ENCODE measurements at places on chromosomes 13 and 19.
A peak's percentile ranks its signal among the peaks of the same experiment; 100 is the strongest.

DNA sequence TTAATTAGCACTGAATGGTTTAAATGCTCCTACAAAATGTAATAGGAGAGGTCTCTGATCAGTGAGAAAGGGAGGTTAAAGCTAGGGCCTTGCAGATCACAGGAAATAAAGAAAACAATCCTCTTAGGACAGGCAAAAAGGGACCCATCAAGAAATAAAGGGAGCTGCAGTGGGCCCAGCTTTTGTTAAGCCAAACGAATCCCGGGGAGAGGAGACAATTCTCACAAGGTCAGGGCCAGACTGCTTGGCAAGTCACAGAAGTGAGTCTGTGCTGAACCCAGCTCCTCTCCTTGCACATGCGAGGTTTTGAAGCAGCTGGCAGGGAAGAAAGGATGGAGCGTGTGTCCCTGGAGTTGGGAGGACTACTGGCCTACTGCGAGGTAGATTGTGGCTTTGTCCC lies 285.8 kb downstream of the COG6 start:
- no peak for DNase-seq

GRCh38 chr13:48006396-48006795 lies 5.3 kb upstream of the SUCLA2 start:
- no peak for DNase-seq

- no peak for DNase-seq
Measured at GRCh38 chr13:108086678-108087077, 128.7 kb downstream of the LIG4 start.

GRCh38 chr13:58666331-58666730 lies 1034.8 kb downstream of the PCDH17 start:
- no peak for DNase-seq

DNA sequence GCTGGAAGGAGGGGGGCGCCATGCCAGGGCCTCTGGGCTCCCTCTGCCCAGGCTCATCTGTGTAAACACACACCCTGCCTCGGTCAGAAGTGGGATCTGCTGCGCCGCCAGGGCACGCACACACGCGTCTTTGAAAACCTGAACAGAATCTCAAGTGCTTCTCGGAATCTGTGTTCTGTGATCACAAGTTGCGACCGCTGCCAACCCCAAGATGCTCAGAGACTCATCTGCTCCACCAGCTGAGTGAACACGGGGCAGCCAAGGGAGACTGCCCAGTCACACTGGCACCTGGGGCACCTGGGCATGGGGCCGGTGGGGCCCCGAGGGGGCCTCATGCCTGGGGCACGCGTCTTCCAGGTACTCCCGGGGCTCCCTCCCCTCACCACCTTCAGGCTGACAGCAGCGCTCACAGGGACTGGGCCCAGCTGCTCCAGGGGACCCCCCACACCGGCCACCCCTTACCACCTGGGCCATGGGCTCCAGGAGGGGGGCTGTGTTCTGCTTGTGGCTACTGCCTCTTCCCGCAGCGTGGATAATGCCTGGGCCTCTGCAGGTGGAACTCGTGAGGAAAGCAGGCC lies 59.0 kb downstream of the KLF2 start:
- no peak for DNase-seq

DNA sequence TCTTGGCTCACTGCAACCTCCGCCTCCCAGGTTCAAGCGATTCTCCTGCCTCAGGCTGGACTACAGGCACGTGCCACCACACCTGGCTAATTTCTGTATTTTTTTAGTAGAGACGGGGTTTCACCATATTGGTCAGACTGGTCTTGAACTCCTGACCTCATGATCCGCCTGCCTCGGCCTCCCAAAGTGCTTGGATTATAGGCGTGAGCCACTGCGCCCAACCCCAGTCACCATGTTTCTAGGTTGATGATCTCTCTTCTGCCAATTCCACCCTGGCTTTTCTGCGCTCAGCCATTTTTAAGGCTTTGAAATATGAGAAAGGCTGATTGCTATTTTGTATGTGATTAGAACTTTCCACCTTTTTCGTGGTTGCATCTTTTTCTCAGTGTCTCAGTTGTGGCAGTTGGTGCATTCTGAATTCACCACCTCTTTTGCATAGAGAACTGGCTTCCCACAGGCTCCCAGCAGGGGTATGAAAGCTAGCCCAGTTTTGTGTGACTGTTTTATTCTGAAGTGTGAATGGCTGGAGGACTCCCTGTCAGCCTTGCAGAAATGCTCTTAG lies 15.5 kb downstream of the CEACAM1 start:
- no peak for DNase-seq

DNA sequence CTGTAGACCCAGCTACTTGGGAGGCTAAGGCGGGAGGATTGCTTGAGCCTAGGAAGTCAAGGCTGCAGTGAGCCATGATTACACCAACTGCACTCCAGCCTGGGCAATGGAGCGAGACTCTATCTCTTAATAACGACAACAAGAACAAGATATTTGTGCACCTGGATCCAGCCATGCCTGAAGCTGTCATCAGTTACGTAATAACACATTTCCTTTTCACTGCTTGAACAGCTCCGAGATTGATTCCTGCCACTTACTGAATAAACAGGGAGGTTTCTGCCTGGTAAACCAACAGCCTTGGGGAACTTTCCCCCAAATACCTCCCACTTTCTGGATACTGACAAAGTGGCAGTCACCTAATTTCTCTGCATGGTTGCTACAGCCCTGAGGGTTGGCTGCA lies 5.4 kb downstream of the KANK2 start:
- DNase-seq = no peak

DNA sequence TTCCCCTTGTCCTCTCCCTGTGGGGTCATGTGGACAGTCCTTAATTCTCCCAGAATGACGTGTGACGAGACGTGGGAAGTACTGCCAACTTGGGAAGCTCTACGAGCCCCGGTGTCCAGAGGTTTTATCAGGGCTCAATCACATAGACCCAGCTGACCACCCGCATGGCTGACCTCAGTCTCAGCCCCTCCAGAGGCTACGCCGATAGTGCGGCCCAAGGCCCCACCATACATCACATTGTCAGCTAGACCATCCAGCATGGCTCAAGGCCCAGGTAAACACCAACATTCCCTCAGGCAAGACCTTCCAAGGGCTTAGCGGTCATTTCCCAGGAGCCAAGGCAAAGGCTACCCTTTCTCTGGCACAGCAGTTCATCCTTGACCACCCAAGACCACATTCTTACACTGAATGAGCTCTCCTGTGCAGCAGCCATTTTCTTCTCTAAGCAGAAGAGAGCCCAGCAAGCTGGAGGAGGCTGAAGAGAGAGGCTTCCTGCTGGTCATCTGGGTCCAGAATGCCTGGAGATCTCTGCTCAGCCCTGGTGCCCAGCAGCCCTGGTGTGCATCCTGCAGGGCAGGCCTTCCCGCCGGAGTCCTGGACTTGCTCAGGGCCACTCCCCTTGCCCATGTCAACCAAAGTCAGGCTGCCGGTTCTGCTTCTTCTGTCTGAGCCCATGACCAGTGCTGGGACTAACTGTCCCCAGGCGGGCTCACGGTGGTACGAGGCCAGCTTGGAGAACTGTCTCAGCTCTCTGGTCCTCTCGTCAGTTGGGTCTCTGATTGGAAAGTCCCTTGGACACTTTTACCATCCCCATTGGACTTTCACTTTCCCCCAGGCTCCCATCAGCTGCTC lies 7.9 kb upstream of the F10 start:
- DNase-seq = no peak

- no peak for DNase-seq
Measured at GRCh38 chr13:50577806-50578205, 265.7 kb downstream of the DLEU7 start.

DNA sequence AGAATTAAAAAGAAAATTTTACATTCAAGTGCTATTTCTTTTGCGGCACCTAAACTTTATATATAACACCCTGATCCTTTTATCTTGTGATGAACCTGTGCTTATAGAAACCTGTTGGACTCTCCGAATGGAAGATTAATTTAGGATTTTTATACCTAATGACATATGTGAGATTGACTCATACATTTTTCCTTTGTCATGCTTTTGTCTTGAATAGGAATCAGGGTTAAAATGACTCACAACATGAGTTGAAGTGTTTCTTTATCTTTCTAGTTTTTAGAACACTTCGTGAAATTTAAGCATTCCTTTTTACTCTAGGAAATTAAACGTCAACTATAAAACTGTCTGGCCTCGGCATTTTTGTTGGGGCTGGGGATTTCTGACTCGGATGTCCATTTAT lies 378.9 kb downstream of the PCDH20 start:
- no peak for DNase-seq

DNA sequence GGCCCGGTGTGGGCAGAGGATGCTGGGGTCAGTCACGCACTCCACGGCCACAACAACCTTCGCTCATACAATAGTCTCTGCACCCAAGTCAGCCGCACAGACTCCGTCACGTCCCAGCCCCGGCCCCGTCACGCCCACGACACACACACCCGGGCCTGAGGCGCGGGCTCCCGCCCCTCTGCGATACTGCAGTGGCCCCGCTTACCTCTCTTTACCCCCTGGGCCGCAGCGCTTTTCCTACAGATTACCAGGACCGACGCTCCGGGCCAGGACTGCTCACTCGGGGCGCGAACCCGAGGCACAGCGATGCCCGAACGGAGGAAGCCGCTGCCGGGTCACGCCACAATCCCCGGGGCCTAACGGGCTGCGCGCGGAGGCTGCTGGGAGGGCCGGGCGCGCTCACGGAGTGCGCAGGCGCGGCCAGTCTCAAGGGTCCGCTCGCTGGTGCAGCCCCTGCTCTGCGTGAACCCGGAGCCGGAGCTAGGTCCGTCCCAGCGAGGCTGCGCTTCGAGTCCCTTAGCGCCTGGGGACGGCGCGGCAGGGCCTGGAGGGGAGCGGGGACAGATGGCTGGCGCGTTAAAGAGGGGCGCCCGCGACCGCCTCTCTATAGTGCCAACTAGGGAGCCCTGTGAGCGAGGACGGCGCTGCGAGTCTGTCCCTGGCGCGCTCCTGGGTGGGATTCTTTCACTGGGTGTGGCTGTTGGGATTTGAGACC lies at the start of gene ZFP82:
Gene ZFP82, minus strand, starts transcription at position 358 of the 715 bp plus-strand sequence. CDS start 8,855 bp downstream, outside the sequence.
- peak; percentile 88 for DNase-seq

GRCh38 chr13:70571221-70571620 lies 463.0 kb upstream of the KLHL1 start:
- no peak for DNase-seq

- DNase-seq = no peak
Measured at GRCh38 chr19:18155095-18156087, 2.4 kb downstream of the PIK3R2 start.

- peak; percentile 29 for DNase-seq
Measured at GRCh38 chr13:106753251-106753650, 185.3 kb upstream of the ARGLU1 start.

GRCh38 chr19:1315470-1316166 lies 29.9 kb downstream of the EFNA2 start:
- peak; percentile 61 for DNase-seq

DNA sequence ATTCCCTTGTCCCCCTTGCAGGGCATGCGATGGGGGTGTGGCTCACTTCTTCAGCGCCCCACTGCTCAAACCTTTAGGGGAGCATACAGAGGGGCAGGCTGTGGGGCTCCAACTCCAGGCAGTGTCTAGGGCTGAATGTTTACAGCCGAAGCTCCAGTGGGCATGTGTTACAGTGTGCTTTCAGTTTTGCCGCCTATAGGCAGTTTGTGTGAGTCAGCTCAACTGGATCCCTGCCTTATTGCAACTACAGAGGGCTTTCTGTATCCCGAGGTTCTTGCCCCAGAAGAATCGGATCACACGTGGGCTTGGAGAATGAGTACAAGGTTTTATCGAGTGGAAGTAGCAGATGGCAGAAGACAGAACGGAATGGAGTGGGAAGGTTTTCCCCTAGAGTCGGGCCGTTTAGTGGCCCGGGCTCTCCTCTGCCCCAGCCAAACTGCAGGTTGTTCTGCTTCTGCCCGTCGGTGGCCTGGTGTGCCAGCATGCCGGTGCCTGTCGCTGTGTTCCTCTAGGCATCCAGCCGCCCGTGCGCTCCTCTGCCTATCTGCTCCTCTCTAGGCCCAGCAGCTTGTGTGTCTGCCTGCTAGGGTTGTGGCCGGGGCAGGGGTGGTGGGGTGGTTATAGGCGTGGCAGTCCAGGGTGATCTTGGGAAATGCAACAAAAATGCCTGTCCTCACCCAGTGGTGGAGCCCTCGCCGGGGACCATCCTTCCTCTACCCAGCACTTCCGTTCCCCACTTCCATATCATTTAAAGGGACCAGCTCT lies 435.9 kb upstream of the SGCG start:
- DNase-seq = no peak

- DNase-seq = no peak
Measured at GRCh38 chr19:38795549-38795948, 6.5 kb downstream of the LGALS7B start.

DNA sequence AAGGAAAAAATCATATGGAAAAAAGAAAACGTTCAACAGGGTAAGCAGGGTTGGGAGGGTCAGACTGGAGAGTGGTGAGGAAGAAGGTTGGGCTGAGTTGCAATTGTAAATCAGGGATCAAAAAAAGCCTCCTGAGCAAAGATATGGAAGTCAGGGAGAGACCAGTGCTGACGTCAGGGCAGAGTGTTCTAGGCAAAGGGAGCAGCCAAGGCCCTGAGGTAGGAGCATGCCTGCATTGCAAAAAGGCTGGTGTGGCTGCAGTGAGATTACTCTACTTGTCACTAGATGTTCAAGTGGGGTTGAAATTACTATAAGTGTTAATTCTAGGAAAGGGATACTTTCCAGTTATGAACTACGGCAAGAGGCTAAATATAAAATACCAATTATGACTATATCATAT lies 562.0 kb downstream of the MYO16 start:
- DNase-seq = peak; percentile 58

DNA sequence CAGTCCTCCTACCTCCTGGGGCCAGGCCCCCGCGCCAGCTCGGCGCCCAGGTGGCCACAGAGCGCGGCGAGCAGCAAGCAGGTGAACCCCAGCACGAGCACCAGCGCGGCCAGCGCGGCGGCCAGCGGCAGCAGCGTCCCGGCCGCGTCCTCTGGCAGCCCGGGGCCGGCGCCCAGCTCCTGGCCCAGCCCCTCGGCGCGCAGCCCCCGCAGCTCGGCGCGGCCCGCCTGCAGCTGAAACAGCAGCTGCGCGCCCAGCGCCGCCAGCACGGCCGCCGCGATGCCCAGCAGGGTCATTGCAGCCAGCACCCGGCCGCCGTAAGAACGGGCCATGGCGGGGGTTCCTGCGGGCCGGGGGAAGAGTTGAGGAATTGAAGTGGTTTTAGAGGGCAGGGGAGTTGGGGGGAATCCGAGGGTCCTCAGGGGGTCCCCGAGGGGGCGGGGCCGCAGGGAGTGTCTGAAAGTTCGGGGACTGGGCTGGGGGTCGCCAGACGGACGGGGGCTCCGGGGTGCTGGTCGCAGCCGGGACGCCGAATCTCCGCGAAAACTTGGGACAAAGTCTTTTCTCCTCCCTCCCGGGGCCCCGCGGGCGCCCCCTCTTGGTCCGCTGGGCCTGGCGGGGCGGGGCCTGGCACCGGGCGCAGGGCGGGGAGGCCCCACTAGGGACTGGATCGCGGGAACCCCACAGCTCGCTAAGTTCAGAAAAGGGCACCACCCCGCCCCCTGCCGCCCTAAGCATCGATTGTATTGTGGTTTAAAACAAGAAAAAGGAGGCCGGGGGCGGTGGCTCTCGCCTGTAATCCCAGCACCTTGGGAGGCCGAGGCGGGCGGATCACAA lies at the start of gene TMEM221:
Gene TMEM221, minus strand, starts transcription at position 538 of the 837 bp plus-strand sequence. Its CDS starts 206 bp downstream, at position 332.
- DNase-seq = peak; percentile 56

- no peak for DNase-seq
Measured at GRCh38 chr13:94291631-94292322, 187.7 kb downstream of the DCT start.

All from left cardiac atrium (tissue), 4 donors.